ENCODE measurements at places on chromosomes 2 and 18.

DNA sequence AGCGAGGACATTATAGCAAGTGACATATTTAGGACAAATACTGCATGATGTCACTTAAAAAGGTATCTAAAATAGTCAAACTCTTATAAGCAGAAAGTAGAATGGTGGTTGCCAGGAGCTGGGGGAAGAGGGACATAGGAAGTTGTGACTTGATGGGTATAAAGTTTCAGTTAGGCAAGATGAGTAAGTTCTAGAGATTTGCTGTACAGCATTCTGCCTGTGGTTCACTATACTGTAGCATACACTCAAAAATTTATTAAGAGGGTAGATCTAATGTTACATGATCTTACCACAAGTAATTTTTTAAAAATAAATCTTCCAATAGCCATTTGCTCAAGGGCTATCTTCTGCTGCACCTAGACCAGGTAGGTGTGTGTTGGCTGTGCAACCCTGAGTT is 78.1 kb upstream of the NPAS2 start:
- no peak for DNase-seq

- DNase-seq: no peak
Observed at GRCh38 chr2:143545059-143545948, 416.1 kb downstream of the ARHGAP15 start.

DNA sequence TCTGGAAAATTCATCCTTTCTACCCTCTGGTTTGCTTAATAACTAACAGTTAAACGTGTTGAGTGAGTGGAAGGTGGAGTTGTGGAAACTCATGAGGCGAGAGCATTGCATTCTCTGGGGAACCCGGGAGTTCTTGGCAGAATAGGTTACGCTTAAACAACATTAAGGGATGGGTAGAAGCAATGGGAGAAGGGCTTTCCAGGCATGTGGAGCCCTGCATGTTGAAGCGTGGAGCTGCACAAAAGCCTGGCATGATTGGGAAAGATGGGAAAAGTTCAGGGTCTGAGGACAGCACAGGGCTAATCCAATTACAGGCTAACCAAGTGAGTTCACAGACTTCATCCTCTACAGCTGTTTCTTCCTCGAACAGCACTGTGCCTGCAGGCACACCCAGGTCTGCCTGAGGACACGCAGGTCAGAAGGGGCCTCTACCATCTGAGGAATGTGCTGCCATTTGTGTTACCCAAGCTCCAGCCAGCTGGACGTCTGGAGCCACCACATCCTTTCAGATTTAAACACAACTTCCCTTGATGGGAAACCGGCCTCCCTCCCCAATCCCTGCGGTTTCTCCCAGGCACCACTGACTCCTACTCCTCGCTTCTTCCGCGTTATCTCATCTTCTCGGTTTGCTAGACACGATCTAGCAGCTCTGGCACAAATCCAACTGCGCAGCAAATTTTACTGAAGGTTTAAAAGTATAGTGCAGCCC is 164.2 kb downstream of the ANTXR1 start:
- no peak for DNase-seq

- no peak for DNase-seq
Observed at GRCh38 chr18:5420906-5421305, 122.9 kb downstream of the EPB41L3 start.

GRCh38 chr18:32010124-32010721 is 8.4 kb upstream of the RNF125 start:
- no peak for DNase-seq

GRCh38 chr2:219284501-219285372 is 5.6 kb downstream of the DNAJB2 start:
- DNase-seq: no peak

DNA sequence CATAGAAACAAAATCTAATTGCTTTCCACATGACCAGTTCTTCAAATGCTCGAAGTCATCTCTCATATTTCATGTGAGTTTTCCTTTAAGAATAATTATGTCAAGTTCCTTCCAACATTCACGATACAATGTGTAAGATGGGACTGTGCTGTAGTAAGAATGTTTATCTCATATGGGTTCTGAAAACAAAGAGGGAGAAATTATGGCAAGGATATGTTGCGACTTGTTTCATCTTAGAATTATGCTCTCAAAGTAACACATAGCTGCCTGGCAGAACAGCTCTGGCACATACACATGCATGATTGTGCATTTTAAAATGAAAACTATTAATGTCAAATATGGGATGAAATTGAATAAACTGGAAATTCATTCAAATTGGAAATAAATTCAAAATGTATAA is 314.8 kb upstream of the ACVR2A start:
- no peak for DNase-seq

DNA sequence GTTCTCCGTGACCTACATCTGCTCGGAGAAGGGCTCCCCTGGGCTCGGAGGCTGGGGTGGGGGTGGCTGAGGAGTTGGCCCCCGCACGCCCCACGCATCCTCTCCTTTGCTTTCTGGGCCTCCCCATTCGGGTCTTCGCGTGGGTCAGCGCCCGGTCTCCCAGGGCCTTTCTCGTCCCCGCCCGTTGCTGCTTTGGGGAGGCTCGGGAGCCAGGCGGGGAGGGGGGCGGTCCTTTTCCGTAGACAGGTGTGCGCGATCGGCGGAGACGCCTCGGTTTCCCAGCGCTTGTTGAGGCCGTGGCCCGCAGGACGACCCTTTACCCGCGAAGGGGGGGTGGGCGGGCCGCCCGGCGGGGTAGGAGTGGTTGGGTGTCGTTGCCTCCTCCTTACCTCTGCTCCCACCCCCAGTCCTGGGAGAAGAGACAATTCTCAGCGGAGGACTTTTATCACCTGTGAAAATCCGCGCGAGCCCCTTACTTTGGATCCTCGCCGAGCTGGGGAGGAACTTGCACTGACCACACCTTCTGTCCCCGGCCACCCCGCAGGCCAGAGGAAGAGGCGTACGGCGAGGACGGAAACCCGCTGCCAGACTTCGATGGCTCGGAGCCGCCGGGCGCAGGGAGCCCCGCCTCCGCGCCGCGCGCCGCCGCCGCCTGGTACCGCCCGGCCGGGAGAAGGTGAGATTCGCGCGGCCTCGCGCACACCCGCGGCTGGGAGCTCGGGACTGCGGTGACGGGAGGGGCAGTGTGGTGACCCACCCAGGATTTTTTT is 2.6 kb downstream of the ADCYAP1 start:
- no peak for DNase-seq

DNA sequence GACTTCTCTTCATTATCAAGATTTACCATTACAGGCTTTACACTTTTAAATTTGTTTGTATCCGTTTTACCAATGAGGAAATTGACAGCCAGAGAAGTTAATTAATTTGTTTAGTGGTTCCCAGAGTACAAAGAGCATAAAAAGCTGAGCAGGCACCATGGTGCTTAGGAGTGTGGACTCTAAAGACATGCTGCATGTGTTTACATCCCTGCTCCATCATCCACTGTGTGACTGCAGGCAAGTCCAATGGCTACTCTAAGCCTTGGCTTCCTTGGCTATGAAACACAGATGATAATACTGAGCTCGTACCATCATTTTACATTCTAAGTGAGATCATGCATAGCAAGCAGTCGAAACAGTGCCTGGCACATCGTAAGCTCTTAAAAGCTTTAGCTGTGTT is 108.0 kb upstream of the SLC35G4 start:
- no peak for DNase-seq

GRCh38 chr18:59996370-59996966 is 96.7 kb downstream of the PMAIP1 start:
- no peak for DNase-seq

DNA sequence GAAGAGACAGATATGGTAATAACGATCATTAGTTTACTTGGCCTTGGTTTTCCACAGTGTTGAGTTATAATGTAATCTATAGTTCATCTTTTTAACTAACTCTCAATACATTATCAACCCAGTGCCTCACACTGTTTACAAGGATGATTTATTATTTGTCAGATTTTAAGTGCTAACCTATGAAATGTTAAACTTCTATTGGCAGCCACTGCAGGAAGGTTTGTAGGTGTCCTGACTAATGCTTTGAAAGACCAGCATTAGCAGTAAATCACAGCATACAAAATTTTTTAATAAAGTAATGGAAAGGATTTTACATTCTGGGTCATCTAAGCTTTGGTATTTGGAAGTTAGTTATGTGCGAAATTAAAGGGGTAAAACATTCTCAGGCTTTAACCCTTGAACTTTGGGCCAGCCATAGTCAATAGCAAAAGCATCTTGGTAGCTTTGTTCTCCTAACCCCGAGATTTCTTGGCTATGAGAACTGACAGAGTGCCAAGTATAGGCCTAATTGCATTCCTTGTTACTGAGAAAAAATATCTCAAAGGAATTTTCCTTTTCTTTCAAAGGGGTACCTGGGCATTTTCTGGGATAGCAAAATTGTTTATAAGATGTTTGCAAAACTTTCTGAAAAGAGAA is 30.6 kb downstream of the SPATS2L start:
- no peak for DNase-seq

GRCh38 chr2:233513953-233514655 is 52.5 kb downstream of the USP40 start:
- no peak for DNase-seq

GRCh38 chr2:205902041-205902899 is 183.7 kb downstream of the INO80D start:
- no peak for DNase-seq

DNA sequence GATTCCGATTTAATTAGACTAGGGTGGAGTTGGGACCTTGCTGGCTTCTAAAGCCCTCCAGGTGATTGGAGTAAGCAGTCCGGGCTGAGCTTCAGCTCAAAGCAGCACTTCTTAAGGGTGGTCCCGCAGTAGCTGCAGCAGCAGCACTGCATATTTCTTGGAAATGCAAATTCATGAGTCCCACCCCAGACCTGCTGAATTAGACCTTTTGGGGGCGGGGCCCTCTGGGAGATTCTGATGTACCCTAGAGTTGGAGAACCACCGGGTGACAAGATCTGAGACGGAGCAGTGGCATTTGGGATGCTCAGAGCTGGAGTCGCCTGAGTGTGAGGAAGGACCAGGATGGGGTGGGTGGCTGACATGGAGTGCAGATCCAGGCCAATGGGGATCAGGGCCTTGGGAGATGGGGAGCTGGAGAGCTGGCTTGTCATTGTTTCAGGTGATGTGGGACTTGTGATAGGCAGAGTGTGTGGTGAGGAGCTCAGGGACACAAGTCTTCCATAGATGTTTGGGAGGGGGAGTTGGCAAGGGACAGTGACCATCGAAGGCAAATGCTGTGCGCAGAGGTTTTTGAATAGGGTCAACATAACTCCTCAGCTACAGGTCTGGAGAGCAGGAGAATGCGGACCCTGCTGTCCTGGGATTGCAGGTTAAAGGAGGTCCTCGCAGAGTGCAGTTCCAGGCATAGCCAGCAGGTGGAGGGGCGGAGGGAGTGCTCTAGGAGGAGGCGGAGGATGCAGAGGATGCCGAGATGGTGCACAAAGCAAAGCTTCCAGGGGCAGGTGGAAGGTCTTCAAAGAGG is 130.9 kb upstream of the RAB12 start:
- peak; percentile 27 for DNase-seq

- no peak for DNase-seq
Observed at GRCh38 chr2:24861500-24861899, 58.5 kb downstream of the ADCY3 start.
